ENCODE measurements at places on chromosomes 6 and 20.

DNA sequence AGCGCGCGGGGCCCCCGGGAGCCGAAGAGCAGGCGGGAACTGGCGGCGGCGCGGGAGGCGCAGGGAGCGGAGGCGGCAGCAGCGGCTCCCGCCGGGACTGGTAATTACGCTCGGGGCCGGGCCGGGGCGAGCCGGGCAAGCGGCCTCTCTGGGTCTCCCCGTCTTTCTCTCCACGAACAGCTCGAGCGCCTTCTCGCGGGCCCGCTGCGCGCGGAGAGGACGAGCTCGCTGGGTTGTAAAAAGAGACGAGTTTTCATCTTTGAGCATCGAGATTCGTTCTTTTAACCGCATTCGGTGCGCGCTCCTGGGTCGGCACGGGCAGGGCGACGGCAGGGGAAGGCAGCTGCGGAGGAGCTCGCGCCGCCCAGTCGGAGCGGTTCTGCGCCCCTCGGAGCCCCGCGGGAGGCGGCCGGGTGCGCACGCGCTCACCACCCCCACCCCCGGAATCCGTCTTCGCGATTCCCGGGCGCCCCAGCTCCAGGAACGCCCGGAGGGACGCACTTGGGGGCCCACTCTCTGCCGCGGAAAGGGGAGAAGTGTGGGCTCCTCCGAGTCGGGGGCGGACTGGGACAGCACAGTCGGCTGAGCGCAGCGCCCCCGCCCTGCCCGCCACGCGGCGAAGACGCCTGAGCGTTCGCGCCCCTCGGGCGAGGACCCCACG lies 38.0 kb downstream of the YTHDF1 start:
- no peak for DNase-seq

GRCh38 chr6:73200735-73201134 lies 24.6 kb downstream of the KHDC1L start:
- DNase-seq: no peak

DNA sequence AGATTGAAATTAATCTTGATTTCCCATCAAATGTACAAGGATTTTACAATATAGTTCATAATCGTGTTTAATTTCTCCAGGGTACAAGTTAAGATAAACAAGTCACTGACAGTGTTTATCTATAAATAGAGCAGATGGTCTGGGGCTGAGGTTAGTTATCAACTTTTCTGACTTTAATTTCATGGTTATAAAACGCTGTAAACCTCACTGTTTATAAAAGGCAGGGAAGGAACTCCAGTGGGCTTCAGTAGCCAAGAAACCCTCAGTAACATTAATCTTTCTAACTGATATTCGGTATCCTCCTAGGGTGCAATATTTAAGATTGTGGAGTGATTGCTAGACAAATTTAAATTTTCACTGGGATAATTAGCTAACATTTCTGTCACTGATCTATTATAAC lies 68.6 kb downstream of the GFRAL start:
- no peak for DNase-seq

GRCh38 chr6:132204591-132204990 lies 196.7 kb downstream of the MOXD1 start:
- no peak for DNase-seq

GRCh38 chr6:110768057-110768456 lies 47.2 kb downstream of the CDK19 start:
- DNase-seq: no peak

Data from activated B cell treated with CpG ODN at 0.5 μM for 24 hours (primary cell).